Activated naive CD4-positive, alpha-beta T cell treated with Interleukin-2 at 50 U/mL for 16 hours (primary cell): ENCODE measurements at places on chromosomes 2 and 18.

DNA sequence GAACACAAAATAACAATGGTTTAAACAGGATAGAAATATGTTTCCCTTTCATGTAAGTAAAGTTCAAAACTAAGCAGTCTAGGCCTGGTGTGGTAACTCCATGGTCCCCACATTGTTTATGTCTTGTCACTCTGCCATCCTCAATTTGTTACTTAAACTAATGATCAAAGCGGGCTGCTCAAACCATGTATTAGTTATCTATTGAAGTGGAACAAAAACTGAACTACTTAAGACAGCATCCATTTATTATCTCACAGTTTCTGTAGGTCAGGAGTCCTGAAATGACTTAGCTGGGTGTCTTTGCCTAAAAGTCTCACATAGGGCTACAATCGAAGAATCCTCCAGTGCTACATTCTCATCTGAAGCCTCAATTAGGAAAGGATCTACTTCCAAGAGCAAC is 91.6 kb downstream of the NAB1 start:
- no peak for DNase-seq

- DNase-seq: no peak
Observed at GRCh38 chr2:26542676-26543505, 65.0 kb upstream of the OTOF start.

- DNase-seq: no peak
Observed at GRCh38 chr2:132449868-132450267, 33.3 kb downstream of the GPR39 start.

DNA sequence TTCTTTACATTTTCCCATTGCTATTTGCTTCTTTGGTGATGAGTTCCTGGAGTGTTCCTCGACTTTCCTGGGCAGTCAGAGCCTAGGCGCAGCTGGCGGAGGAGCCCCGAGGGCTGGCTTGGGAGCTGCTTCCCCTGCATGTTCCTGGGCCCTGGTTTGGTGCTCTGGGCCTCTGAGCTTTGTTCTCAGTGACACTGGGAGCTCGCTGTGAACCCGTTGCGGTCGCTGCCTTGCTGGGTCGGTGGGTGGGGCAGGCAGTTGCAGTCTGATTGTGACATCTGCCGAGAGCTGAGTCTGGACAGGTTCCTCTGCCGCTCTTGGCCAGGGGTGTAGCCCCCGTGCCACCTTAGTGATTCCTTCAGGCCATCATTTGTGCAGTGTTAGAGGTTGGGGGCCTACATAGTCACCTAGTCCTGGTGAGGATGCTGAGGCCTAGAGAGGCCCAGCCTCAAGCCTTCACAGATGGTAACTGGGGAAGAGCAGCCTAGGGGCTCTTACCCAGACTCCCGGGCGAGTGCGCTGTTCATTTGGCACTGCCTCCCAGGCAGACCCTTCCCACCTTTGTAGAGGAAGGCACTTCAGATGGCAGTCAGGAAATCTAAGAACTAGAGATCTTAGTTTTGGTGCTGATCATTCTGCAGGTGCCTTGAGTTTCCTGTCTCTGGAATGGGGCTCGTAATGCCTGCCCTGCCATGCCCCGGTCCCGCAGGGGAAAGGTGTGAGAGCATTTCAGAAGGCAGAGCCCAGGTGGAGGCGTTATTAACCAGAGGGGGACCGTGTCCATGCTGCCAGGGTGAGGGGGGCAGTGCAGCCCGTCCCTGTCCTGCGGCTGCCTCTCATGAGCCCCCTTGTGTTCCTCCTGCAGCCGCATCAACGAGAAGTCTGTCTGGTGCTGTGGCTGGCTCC is 8.4 kb downstream of the ASB1 start:
- DNase-seq: no peak
